ENCODE measurements at places on chromosomes 11 and 22.

GRCh38 chr11:20226933-20227332 is 66.7 kb upstream of the DBX1 start:
- no peak for DNase-seq

DNA sequence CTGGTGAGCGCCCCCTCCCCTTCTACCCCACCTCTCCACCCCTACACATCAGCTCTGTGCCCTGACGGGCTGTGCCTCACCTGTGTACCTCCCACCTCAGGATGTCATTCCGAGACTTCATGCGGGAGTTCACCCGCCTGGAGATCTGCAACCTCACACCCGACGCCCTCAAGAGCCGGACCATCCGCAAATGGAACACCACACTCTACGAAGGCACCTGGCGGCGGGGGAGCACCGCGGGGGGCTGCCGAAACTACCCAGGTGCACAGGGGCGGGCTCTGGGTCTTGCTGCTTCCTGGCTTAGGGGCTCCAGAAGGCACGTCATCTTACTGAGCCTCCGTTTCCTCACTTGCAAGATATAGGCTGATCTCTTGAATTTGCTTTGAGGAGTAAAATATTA is 6.8 kb downstream of the CAPN1 start:
- no peak for DNase-seq

GRCh38 chr11:59262177-59262818 is 49.6 kb upstream of the MPEG1 start:
- no peak for DNase-seq

- DNase-seq, result no peak
Observed at GRCh38 chr11:1890856-1891830, 552 bp downstream of the PRR33 start.

DNA sequence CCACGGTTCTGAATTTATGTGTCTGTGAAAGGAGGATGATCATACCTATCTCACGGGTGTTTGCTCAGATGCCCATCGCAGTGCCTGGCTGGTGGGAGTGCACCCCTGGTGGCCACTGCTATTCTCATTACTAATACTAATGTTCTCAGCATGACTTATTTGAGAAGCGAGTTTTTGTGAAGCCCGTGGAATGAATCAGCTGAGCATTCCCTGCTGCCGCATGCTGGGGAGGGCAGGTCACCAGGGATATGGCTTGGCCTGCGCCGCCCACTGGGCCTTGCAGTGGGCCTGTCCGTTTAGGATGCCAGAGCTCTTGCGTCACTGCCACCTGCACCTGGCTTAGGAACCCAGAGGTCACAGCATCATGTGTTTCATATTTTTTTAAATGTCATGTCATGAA is 16.9 kb downstream of the CTTN start:
- DNase-seq, result no peak

- no peak for DNase-seq
Observed at GRCh38 chr11:76621466-76621865, 49.1 kb downstream of the LRRC32 start.

DNA sequence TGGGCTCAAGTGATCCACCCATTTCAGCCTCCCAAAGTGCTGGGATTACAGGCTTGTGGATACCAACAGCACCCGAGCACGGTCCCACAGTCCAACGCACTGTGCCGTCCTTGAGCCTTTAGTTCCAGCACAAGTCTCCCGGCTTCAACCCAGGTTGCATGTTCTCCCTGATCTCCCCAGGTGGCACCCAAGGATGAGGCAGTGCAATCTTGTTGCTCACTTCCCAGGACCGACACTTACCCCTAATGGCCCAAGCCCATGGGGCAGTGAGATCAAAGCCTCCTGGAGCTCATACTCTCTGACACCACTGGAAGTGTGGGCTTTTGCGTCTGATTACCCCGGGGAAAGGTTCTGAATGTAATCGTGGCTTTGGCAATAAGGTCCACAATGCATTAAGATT is 3.5 kb downstream of the PRAME start:
- no peak for DNase-seq

DNA sequence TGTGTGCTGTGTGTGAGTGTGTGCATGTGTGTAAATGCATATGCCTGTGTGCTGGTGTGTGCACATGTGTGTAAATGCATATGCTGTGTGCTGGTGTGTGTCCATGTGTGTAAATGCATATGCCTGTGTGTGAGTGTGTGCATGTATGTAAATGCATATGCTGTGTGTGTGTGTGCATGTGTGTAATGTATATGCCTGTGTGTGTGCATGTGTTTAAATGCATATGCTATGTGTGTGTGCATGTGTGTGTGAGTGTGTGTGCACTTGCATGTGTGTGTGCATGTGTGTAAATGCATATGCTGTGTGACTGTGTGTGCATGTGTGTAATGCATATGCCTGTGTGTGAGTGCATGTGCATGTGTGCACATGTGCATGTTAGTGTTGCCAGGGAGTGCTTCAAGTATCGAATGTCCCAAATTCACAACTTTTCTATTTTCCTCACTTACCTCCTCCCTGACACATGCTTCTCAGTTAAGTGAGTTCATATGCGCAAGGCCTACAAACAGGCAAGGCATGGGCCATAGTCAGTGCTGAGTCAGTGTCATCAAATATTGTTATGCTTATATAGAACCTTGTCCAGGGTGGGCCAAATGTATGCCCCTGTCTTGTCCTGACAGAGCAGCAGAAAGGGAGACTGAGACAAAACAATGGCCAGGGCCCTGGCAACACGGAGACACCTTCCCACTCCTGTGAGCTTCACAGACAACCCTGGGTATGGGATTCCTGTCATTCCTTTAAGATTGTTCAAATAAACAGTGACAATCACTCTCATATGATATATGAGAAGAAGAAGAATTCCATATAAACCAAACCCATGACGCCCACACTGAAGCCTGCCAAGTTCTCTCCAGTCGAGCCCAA is 38.6 kb downstream of the GGTLC2 start:
- no peak for DNase-seq

- DNase-seq, result peak; percentile 63
Observed at GRCh38 chr22:24402460-24403192, 24.8 kb upstream of the ADORA2A start.

DNA sequence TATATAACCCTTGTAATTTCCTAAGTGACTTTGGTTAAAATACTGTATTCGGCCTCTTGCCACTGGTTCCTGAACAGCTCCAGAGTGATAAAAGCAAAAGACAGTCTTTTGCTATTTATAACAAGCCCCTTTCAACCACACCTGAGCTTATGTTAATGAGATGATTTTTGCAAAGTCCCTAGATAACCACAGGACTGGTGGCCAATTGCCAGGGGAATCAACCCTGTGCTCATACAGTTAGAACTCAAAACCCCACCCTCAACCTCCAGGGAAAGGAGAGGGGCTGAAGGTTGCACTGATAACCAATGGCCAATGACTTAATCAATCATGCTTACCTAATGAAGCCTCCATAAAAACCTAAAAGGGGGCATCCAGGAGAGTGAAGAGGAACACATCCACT is 77.9 kb downstream of the SIK3 start:
- no peak for DNase-seq

DNA sequence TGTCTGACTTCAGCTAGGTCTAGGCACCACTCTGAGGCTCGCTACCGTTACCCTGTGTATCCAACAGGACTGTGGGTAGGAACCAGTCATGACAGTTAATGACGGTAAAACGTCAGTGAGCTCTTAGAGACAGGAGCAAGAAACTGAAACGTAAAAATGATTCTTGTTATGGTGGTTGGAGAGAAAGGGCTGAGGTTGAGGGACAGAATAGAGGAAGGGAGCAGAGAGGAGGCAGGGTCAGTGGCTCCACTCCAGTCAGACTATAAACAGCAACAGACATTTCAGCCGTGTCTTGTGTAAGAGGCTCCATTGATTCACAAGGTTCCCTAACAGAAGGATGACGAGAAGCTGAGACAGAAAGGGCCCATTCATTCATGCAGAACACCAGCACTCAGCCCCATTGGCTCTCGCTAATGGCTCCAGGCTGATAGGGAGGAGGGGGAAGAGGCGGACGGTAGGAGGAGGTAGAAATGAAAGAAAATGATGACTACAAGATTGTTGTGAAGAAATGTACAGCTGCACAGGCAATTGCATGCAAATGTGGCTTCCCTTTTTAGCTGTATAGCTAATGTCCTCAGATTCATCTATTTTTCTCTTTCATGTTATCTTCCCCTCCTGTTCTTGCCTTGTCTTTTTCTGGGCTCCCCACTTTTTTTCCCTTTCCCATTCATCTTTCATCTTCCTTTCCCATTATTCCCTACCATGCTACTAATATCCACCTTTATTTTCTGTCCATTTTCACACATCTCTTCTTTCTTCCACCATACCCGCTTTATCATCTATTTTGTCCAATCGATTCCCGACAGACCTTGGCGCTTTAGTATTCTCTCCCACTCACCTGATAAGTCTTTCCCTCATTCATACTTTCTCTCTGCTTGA is 34.3 kb downstream of the ETS1 start:
- DNase-seq, result no peak

DNA sequence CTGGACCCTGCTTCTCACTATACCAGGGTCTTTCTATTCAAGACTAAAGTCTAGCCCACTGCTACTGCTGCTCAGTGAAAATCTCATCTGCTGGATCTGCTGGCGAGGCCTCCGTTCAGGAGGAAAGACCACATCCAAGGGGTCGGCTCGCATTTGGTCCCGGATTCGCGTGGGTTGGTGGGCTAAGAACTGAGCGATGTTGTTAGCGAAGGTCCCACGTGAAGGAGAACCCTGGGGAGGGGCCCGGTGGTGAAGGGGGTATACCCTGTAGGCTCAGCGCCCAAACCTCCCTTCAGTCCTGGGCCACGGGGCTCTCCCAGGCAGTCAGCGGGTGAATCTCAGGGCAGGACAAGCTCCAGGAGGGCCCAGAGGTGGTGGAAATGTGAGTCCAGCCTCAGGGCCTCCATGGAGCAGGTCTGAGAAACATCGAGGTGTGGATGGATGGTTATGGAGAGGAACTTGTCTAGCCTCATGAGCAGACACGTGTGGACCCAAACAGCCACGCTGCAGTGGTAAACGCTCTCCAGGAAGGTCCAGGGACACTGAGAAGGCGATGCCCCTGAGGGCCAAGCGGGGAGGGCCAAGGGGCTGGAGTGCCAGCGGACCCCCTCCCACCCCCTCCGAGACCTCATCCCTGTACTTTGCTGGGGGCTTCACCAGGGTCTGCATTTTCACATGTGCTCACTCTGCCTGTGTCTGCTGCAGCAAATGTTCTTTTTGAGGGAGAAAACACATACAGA is 152.3 kb downstream of the CTTN start:
- no peak for DNase-seq

GRCh38 chr22:48061726-48062125 is 1299.3 kb downstream of the TBC1D22A start:
- no peak for DNase-seq

DNA sequence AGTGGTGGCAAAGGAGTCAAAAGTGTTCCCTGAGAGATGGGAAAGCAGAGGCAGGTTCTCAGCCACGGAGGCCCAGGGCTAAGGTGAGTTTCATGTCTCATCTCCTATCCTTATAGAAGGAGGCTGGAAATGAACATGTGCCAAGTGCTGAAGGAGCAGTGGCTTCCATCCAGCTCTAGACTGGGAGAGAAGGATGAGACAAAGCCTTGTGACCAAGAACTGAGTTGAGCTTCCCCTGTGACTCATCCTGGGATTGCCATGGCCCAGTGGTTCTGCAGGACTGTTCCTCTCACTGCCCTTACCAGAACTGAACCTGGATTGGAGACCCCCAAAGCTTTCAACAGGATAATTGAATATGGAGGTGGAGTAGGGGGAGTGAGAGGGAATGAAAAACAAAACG is 16.7 kb upstream of the OR9Q1 start:
- no peak for DNase-seq
